ENCODE measurements at places on chromosomes 3 and 15.
A peak's percentile ranks its signal among the peaks of the same experiment; 100 is the strongest.

GRCh38 chr3:197961582-197961945, 1.5 kb downstream of the LMLN start:
- no peak for DNase-seq

- DNase-seq: no peak
Observed at GRCh38 chr15:87508086-87508485, 748.5 kb downstream of the NTRK3 start.

DNA sequence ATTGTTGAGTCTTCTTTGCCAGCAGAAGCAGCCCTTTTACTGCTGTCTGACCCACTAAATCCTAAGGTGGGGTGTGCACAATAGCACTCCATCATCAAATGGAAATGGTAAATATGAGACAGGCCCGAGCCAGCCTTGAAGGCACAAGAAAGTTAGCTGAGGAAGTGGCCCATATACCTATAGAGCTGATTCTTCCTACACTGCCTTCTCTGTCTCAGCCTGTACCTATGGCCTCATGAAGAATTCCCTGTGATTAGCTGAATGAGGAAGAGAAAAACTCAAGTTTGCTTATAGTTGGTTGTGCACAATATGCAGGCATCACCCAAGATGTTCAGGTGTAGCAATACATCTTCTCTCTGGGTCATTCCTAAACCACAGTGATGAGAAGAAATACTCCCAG, 31.7 kb upstream of the XCR1 start:
- no peak for DNase-seq

DNA sequence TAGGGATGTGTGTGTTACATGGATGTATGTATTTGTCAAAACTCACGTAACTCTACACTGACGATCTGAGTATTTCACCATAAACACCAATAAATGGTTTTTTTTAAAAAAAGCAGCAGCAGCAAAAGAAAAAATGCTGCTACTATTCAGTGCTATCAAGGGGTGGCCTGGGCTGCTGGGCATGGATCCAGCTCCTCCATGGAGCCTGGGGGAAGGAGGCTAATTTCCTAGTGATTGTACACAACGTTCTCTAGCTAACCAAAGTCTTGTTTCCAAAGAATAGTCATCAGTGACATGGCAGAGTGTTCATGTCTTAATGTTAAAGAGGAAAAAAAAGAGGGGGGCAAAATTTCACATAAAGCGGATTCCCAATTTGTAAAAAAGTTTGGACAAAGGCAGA, 29.0 kb downstream of the POMGNT2 start:
- DNase-seq: no peak

DNA sequence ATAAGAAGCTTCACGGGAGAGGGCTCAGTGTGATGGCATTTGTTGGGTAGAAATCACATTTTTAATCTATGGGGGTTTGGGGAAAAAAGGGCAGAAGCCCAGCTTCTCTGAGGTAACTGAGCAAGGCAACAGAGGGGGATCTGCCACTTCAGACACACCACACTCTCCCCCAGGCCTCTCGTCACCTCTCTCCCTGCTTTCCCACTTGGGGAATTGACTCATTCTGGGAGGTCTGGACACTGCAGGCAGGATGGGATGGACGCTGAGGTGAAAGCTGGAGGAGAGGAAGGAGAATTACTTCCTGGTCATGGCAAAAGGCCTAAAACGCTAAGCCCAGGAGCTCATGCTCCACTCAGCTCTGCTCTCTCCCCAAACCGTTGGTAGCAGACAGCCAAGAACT, 33.2 kb downstream of the MYO5C start:
- no peak for DNase-seq

GRCh38 chr15:84886211-84886983, 1.9 kb downstream of the SLC28A1 start:
- no peak for DNase-seq

DNA sequence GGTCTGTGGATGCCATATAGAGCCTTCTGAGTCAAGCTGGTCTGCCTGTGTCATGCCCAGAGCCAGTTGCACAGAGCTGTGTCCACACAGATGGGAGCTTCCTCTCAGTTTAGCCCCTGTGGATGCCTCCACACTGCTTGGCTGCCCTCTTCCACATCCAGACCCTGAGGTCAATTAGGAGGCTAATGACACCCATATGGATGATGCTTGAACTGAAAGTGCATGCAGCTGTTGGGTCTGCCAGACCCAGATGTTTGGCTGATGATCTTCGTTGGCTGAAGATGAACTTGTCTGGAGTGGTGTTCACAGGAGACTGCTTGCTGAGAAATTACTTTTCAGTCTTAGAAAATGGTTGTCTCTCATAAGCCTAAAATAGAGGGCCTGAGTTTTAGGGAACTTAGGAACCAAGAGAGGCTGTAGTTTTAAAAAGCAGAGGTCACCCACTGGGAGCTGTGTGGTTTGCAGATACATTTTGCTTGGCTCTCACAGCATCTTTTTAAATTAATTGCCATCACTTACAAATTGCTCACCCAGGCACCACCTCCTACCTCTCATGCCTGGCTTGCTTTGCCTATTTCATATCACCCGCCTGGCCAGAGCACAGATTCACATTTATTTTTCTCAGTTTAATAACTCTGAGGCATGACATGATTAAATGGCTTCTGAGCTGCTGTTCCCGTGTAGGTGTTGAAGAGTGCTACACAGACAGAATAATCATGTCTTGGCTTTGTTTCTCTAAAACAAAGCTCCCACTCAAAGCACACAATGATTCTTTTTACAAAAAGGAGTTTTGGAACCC, 176.1 kb downstream of the MINAR1 start:
- DNase-seq: no peak

DNA sequence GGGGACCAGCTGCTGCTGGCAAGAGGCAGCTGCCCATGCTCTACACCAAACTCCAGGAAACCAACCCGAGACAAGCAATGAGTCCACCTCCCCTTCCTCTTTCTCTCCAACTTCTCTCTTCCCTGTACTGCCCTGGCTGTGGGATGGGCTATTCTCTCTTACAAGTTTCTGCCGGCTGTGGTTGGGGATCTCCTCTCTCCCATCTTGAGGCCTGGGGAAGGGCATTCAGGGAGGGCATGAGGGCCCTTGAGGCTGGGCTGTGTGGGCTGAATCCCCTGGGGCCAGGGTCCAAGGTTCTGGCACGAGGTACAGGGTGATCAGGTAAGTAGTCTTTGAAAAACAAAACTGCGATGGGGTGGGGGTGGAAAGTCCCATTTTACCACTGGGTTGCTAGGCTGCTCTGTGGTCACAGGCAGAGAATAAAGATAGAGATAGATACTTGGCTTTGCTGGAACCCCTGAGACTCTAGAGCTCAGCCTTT, 32.3 kb upstream of the CTSH start:
- no peak for DNase-seq

- DNase-seq: no peak
Observed at GRCh38 chr15:34456658-34457057, 19.1 kb upstream of the GOLGA8A start.

- DNase-seq: no peak
Observed at GRCh38 chr3:24835510-24835909, 340.9 kb upstream of the THRB start.

DNA sequence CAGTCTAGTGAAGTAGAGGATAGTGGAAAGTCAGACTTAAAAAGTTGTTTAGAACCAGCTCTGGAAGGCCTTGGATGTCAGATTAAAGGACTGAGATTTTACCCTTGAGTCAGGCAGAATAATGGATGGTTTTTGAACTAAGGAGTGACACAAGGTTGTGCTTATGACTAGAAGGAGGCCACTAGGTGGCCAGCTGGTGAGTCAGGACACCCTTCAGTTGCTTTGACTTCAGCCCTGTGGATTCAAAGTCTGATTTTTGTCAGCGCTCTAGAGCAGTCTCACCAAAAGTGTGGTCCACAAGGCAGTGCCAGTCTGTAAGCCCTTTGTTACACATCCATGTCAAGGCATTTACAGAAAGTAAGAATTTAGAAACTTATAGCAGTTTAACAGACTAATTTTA, 3.8 kb upstream of the GABPB1 start:
- DNase-seq: peak; percentile 40

DNA sequence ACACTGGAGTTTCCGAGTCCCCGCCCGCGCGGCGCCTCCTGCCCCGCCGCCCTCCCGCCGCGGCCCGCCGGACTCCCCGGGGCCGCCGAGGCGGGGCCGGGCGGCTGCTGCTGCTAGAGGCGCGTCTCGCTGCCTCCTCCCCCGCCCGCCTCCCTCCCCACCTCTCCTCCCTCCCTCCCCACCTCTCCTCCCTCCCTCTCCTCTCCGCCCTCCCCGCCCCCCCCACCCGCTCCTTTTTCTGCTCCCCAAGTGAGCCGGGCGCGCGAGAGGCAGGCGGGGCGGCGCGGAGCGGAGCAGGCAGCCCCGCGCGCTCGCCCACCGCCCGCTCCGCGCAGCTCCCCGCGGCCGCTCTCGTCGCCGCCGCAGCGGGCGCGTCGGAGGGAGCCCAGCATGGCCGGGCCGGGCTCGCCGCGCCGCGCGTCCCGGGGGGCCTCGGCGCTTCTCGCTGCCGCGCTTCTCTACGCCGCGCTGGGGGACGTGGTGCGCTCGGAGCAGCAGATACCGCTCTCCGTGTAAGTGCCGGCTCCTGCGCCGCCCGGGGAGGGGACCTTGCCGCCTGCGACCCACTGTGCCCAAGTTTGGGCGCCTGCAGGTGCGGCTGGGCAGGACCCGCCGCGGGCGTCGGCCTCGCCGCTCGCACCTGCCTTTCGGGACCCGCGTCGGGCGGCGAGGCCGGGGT, at the start of gene CACNA2D3:
Gene CACNA2D3 (plus strand): TSS at position 229 of the 679 bp plus-strand sequence.
- no peak for DNase-seq

GRCh38 chr3:34248352-34248751, 449.9 kb downstream of the PDCD6IP start:
- DNase-seq: no peak

- no peak for DNase-seq
Observed at GRCh38 chr15:35023804-35024203, 35.7 kb upstream of the ZNF770 start.

DNA sequence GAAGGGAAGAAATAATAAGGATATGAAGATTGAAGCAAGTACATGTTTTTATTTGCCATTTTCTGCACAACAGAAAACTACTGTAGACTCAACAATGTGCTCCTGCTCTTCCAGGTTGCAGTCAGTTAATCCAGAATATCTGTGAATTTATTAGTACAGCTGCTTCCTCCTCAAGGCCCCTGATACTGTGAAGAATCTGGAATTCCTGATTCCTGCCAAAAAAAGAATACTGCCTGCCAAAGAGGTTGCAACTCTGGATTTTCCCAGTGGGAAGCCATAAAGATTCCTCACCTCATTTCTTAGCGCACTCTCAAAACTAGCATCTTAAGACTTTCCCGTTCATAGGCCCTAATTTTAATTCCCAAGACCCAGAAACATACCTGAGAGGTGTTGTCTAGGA, 33.6 kb upstream of the LRRC3B start:
- no peak for DNase-seq

GRCh38 chr3:159971311-159971710, 17.3 kb upstream of the IL12A start:
- no peak for DNase-seq

DNA sequence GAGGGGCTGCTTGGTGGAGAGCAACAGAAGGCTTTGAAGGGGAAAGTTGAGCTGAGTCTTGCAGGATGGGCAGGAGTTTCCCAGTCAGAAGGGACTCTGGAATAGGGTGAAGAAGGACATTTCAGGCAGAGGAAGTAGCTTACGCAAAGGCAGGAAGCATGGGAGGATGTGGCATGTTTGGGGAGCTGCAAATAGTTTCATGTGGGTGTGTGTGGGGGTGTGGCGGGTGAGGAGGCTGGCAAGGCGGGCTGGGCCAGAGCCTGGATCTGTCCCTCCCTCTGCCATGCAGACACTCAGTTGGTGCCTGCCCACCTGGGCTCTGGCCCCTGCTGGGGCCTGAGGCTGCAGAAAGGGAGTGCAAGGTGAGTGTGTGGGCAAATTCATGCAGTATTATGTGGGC, 10.4 kb downstream of the TEX264 start:
- DNase-seq: peak; percentile 48

DNA sequence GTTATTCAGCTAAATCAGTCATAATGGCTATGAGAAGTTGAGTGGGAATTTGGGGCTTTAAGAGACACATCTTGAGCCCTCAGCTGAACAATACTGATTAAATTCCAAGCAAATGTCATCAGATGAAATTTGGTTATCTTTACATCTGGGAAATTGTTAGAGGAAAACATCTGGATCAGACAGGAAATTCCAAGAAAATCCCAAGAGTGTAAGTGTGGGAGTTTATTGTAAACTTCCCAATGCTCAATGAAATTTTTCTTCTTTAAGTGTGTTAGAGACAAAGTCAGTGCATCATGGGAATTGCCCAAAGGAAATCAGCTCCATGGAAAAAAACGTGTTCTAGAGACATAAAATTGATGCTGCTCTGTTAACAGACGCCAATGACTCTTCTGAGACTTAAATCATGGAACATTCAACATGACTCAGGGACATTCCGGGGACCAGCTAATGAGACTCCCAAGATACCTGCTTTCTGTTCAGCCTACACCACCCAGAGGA, 19.8 kb upstream of the DCLK3 start:
- no peak for DNase-seq

DNA sequence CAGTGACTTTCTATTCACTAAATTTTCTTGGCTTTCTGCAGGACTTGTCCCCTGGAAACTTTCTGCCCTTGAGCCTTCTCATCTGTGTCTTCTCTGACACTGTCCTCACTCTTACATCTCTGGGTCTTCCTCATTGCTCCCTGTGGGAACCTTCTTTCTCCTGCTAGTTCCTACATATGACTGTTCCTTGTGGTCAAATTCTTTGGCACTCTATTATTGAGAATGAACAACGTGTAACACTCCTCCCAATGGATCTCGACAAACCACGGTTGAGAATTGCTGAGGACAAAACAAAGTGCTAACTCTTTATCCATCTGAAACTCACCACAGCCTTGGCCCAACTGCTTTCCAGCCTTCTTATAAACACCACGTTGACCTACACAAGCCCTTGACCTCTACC, 3.5 kb upstream of the FAM81A start:
- DNase-seq: peak; percentile 36

GRCh38 chr15:73330206-73331051, 38.3 kb downstream of the HCN4 start:
- DNase-seq: no peak

GRCh38 chr3:98388147-98388546, 2.3 kb upstream of the OR5K3 start:
- no peak for DNase-seq

GRCh38 chr3:5565026-5565425, 377.5 kb downstream of the EDEM1 start:
- no peak for DNase-seq

GRCh38 chr15:74191798-74192197, 10.8 kb downstream of the STRA6 start:
- DNase-seq: no peak

All from myocyte (in vitro differentiated cells).